ENCODE measurements at places on chromosomes 7 and 10.
A peak's percentile ranks its signal among the peaks of the same experiment; 100 is the strongest.

- peak; percentile 62 for DNase-seq
Measured at GRCh38 chr10:21078410-21079329, 181.6 kb upstream of the NEBL start.

DNA sequence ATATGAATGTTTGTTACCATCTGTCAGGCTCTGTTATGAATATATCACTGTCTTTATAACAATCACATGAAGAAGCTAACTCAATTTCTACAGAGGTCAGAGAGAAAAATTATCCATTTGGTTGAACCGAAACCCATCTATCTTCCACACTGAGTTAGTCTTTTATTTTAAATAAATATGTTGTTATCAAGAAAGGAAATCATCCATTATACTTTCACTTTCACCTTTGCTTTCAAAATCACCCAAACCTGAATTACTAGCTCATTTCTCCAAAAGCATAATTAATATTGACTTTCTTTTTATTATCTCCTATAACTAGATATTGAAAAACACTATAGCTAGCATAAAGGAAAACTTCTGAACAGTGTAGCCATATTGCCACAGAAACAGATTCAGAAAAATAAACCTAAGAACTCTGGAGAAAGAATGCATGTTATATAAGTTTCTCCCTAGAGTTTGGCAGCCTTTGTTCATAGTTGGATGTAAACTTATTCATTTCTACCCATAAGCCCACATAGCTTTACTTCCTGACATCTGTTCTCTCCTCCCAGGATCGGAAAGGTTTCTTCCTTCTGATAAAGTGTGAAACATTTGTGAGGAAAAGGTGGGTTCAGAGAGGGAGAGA, 66.0 kb downstream of the NPSR1 start:
- DNase-seq = no peak

GRCh38 chr7:106914018-106914607, 49.0 kb downstream of the PIK3CG start:
- DNase-seq = no peak

- no peak for DNase-seq
Measured at GRCh38 chr10:58347967-58348366, 13.2 kb downstream of the UBE2D1 start.

DNA sequence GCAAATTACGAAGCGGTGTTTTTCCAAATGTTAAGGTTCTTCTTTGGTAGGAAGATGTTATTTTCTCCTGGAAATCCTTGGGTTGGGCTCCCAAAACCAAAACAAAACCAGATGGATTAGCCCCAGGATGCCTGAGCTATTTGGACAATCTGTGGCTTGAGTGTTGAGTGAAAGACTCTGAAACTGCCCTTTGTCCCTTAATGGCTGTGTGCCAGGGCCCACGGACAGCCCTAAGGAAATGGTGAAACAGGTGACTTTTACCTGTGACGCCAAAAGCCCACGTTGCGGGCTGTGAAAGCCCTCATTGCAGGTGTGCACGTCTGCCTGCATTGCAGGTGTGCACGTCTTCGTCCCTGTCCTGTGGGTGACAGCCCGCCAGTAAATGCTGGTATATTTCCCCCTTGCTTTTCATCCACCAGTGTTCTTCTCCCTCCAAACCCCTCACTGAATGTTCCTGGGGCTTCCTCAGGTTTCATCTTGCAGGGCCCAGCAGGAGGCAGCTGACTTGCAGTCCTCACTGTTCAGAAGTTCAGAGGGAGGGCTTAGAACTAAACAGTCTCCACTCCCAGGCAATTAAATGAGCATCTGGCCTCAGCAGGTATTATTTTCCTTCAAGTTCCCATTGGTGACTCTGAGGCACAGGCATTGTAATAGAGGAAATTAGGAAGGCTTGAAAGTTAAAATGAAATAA, 10.7 kb downstream of the PFKP start:
- DNase-seq = no peak

GRCh38 chr10:79170993-79171392, 102.2 kb downstream of the ZMIZ1 start:
- DNase-seq = no peak

DNA sequence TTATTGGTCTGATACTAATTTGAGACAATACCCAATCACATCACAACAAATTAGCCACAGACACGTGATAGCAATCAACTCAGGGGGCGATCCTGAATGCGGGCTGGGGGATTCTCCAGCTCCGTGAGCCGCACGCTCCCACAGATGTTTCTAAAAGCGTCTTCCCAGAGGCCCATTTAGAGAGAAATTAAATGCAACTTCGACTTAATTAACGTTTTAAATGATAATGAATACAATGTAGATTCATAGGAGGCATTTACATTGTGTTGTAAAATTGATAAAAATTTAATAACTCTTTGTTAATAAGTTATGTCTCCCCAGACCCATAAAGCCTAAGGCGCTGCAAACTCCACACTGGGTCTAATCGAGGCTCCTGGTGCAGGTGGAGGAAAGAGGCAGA, 642.6 kb downstream of the KCNMA1 start:
- DNase-seq = no peak

GRCh38 chr7:106417273-106417902, 132.6 kb upstream of the NAMPT start:
- DNase-seq = no peak

- DNase-seq = no peak
Measured at GRCh38 chr7:33671531-33672262, 233.6 kb upstream of the BMPER start.

DNA sequence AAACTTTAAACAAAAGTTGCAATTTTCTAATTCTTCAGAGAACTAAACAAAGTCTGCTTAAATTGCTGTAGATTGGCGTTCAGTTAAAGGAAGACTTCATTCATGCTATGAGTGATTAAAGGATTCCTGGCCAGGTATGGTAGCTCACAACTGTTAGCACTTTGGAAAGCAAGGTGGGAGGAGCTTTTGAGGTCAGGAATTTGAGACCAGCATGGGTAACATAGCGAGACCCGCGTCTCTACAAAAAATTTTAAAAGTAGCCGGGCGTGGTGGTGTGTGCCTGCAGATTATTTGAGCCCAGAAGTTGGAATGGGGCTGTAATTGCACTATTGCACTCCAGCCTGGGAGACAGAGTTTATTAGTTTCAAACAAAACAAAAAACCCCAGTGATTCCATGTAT, 13.5 kb upstream of the SCRN1 start:
- no peak for DNase-seq

GRCh38 chr10:75505840-75506506, 74.5 kb downstream of the LRMDA start:
- DNase-seq = no peak

- no peak for DNase-seq
Measured at GRCh38 chr10:44589181-44589943, 204.5 kb upstream of the CXCL12 start.

DNA sequence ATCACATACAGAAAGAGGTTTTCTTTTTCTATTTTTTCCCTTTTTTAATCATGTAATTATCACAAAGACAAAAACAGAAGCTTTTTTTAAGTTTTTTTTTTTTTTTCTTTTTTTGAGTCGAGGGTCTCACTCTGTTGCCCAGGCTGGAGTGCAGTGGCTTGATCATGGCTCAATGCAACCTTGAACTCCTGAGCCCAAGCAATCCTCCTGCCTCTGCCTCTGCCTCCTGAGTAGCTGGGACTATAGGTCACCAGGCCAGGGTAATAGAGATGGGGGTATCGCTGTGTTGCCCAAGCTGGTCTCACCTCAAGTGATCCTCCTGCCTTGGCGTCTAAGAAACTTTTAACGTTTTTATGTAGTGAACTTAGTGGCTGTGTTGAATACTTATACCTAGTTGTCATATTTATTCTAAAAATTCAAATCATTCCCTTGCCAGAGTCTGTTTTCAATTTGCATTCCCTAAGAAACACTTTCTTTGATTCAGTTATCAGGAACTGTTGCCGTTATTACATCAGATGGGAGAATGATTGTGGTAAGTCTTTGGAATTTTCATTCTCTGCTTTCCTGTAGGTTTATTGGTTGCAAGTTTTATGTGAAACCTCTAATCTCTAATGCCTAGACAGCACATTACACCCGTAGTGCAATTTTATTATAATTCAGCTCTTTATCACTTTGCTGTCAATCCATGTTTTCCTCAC, 1.3 kb downstream of the LSM8 start:
- no peak for DNase-seq

DNA sequence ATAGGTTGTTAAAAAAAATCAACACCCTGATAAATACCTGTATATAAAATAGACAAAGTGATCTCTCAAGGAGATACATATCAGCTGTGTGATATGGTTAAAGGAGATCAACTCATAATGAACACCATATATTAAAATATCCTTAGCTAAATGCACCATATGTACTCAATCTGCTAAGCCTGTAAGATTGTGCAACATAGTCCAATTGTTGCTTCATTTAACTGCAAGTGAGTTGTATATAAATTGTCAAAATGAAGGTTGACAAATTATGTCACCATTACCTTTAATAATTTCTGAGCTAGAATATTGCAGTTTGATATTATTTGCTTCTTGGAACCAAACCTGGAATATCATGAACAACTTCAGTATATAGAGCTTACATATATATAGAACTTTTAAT, 283.7 kb downstream of the MALRD1 start:
- DNase-seq = no peak

DNA sequence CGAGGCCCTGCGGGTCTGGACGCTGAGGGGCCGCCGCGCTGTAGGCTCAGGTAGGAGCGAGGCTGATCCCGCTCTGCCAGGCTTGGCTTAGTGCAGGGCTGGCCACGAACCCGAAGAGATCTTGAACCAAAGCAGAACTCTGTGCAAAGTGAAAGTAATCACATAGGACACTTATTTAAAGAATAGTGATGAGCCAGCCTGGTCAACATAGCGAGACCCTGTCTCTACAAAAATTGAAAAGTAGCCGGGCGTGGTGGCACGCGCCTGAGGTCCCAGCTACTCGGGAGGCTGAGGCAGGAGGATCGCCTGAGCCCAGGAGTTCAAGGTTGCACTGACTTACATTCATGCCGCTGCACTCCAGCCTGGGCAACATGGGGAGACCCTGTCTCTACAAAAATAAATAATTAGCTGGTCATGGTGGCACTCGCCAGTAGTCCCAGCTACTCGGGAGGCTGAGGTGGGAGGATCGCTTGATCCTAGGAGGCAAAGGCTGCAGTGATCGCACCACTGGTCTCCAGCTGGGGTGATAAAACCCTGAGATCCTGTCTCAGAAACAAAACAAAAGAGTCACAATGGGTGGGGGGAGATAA, 541 bp downstream of the ZSCAN25 start:
- DNase-seq = no peak

DNA sequence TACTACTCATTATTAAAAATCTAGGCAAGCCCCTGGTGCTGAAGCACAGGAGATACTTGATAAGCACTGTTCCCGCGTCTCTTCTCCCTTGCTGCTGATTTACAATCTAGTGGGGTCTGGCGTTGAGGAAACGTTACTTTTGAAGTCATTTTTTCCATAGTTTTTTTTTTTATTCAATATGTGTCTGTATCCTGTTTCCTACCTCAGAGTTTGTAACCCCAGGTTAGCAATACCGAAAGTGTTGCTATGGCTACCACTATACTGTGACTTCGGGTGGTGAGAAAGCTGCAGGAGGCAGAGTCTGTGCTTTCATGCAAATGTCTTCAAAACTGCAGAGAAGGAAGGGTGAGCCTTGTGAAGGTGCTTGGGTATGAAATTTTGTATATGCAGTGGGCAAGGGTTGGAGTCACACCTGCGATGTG, 458.8 kb upstream of the GHITM start:
- DNase-seq = peak; percentile 55

- DNase-seq = no peak
Measured at GRCh38 chr10:17199351-17199804, 2.1 kb downstream of the TRDMT1 start.

GRCh38 chr10:2949221-2949947, 118.0 kb upstream of the PFKP start:
- DNase-seq = no peak
